ENCODE measurements at places on chromosomes 6 and 20.

DNA sequence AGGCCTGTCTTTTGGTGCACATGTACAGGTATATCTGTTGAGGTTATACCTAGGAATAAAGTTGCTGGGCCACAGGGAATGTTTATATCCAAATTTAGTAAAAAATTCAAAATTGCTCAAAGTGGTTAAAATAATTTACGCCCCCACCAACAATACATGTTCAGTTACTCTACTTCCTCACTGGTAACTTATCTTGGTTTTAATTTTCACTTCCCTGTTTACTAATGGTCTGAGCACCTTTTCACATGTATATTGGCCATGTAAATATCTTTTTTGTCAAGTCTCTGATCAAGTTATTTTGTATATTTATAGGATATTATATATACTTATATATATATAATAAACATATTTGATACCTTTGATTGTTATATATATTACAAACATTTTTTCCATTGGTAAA lies 9.7 kb downstream of the PDE7B start:
- no peak for DNase-seq

GRCh38 chr6:147390909-147391536 lies 117.5 kb upstream of the SAMD5 start:
- DNase-seq = peak; percentile 30

GRCh38 chr6:14924126-14925024 lies 321.5 kb upstream of the JARID2 start:
- peak; percentile 51 for DNase-seq

DNA sequence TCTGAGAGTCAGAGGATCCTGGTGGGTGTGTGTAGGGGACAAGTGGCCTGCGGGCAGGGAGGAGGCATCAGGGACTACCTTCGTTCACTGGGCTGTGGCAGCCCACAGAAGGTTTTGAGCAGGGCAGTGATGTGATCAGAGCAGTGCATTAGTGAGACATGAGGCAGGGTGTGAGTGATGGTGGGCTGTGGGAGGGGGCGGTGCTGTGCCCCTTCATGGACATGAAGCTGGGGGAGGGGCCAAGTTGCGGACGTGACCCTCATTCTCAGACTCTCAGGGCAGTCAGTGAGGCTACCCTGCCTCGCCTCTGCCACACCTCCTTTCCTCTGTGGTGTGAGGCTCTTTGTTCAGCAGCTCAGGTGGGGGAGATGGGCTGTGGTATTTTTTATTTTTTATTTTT lies 142.2 kb upstream of the RNF24 start:
- no peak for DNase-seq

- no peak for DNase-seq
Observed at GRCh38 chr6:107124934-107125348, 9.6 kb upstream of the BEND3 start.

DNA sequence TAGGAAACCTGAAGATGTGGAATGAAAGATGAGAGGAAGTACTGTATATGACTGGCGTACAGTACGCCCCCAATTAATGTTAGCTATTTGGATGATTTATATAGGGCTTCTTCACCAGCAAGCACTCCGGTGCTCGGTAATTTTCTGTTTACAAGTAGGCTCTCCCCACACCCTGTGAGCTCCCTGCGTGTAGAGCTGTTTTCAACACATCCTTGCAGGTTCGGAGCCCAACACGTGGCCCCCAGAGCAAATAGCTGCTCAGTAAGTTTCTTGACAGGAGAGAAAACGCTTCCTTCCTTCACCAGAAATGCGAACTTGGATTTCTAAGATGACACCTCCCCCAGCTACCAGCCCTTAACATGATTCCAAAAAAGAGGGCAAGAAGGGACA lies 1.2 kb upstream of the RAB22A start:
- DNase-seq = peak; percentile 7

DNA sequence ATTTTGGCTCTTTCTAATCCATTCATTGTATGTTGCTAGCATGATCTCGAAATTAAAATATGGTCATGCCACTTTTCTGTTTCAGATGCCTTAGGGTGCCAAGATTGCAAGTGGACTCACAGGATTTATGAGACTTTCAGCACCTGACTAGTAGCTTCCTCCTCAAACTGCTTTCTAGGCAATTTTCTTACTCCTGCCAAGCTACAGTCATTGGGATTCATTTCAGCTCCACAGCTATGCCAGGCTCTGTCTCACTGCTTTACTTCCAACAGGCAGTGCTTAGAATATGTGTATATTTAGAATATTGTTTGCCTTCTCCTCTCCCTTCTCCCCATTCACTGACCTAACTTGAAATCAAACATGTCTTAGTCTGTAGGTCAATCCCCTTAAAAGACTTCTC lies 681.4 kb downstream of the TENT5A start:
- DNase-seq = no peak

DNA sequence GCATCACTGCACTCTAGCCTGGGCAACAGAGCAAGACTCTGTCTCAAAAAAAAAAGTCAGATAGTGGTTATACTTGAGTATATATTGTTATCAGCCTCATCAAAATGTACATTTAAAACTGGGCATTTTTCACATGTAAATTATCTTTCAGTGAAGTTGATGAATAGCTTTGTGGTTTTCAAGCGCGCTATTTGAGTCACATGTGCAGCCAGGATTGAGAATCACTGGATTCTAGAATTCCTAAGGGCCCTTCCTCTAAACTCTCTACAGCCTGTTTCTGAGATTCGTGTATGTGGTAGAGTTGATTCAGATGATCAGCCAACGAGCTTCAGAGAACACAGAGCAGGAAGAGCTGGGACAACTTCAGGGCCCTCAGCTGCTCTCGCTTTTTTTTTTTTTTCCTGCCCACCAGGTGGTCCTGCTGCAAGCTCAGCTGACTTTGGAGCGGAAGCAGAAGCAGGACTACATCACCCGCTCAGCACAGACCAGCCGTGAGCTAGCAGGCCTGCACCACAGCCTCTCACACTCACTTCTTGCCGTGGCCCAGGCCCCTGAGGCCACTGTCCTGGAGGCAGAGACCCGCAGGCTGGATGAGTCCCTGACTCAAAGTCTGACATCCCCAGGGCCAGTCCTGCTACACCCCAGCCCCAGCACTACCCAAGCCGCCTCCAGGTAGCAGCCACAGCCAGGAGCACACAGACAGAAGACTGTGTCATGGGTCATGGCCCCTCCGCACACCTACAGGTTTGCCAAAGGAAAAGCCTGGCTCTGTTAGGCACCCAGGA lies 18.3 kb downstream of the C20orf173 start:
- no peak for DNase-seq

- DNase-seq = no peak
Observed at GRCh38 chr6:100924534-100925227, 43.6 kb upstream of the ASCC3 start.

DNA sequence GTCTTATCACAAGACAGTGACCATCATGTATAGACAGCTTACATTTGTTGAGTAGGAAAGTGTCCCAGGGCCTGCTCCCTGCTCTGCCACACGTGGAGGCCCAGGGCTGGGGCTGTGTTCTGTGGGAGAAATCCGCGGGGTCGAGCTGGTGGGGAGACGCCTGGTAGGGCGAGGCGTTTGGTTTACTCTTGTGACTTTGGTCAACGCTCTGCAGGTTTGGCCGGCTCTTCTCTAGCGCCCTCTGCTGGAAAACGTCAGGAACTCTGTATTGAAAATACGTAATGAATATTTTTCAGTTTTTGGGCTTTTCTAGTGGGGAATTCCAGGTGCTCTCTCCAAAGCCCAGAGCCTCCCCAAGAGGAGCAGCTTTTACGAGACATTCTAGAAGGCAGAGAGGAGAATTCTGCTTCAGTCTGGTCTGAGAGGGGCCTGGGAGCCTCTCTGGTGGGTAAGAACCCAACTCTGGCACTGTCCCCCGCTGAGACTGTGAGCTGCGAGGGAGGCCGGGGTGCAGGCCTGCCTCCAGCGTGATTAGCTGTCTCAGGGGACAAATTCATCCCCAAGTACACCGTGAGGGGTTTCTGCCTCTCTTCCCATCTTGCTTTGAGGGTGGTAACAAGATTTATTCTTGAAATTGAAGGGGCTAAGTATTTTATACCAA lies 112.6 kb upstream of the RALGAPA2 start:
- DNase-seq = peak; percentile 67

DNA sequence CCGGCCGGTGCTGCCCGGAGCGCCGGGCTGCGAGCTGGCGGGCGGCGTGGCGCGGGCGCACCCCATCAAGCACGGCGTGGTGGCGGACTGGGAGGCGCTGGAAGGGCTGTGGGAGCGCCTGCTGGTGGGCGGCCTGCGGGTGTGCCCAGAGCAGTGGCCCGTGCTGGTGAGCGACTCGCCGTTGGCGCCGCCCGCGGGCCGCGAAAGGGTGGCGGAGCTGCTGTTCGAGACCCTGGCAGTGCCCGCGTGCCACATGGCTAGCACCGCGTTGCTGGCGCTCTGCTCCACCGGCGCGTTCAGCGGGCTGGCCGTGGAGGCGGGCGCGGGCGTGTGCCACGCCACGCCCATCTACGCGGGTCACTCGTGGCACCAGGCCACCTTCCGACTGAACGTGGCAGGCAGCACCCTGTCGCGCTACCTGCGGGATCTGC lies 517 bp downstream of the ACTL10 start:
- no peak for DNase-seq

DNA sequence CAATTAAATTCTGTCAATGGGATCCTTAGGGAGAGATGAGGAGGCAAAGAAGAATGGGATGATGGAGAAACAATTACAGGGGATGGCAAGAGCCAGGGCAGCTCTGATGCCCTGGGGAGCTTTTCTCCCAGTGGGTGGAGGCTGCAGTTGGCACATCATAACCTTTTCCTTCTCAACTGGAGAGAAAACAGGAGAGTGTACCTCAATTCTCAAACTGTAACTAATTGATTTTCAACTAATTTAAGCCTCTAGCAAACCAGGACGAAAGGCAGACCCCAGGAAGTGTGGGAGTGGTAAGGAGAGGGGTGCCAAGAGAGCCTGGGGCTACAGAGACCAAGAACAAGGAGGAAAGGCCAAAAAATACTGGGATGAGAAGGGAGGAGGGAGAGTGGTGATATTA lies 5.7 kb downstream of the BMP5 start:
- DNase-seq = no peak

- peak; percentile 8 for DNase-seq
Observed at GRCh38 chr6:116572162-116572561, 858 bp downstream of the RWDD1 start.

All from hindlimb muscle (tissue), 1 donor.